ENCODE measurements at places on chromosomes 6 and 20.

GRCh38 chr20:43178080-43178479, 11.6 kb downstream of the PTPRT start:
- no peak for DNase-seq

DNA sequence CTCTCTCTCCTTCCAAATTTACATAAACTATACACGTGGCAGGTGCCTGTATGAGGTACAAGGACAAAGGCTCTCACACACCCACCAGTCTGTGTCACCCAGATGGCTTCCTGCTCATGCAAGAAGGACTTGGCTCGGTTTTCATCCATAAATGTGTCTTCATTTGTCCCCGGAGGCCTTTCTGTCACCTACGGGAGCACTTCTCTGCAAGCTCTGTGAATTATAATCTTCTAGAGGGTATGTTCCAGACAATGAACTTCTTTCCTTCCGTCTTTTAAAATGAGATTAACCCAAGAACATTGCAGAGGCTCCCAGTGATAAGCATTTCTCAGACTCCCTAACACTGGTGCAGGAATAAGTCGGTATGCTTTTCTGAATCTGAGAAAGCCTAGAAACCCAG, 123.6 kb downstream of the PTPRT start:
- DNase-seq = no peak

GRCh38 chr6:110366256-110366655, 8.1 kb upstream of the METTL24 start:
- no peak for DNase-seq

- no peak for DNase-seq
Observed at GRCh38 chr20:10761786-10762185, 88.0 kb upstream of the JAG1 start.

DNA sequence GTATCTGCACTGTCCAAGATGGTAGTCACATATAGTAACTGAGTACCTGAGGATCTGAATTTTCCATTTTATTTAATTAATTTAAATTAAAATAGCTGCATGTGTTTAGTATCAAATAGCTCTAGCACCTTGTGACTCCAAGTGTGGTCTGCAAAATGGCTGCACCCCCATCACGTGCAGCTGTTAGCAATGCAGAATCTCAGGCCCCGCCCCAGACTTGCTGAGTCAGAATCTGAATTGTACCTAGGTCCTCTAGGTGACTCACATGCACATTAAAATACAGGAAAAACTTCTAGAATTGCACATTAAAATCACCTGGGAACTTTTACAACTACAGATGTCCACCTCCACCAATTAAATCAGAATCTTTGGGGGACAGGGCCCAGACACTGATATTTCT, 19.2 kb upstream of the FAM83C start:
- no peak for DNase-seq

- no peak for DNase-seq
Observed at GRCh38 chr6:24564081-24564480, 69.3 kb downstream of the ALDH5A1 start.

GRCh38 chr6:3353939-3354338, 95.2 kb downstream of the PSMG4 start:
- DNase-seq = no peak

- no peak for DNase-seq
Observed at GRCh38 chr6:3529232-3529631, 72.4 kb upstream of the SLC22A23 start.

DNA sequence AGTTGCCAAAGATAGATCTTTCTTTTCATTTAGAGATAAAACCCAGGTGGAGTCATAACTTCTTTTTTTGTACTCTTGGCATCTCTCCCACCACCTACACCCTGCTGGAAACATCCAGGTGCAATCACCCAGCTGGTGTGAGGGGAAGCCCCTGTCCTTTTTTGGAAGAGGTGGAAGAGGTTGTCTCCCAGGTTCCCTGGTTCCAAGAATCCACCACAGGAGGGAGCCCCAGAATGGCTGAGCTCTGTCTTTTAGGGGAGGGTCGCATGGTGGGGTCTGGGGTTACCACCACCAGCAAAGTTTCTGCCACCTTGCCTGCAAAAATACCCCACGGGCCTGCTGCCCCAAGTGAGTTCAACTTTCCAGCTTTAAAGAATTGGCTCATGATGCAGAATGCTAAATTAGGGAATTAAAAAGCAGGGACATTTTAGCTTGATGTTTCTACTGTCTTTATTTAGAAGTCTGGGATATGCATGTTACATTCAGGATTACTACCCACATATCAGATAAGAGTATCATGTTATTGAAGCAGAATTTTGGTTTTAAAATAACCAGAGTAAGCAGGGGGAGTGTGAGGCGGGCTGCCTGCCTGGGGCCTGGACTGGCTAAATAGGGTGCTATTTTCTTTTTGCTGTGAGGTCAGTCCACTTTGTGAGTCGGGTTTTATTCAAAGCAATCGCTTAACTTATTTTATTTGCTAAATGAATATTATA, 11.0 kb downstream of the SMOC2 start:
- DNase-seq = no peak

- DNase-seq = no peak
Observed at GRCh38 chr20:1345030-1345755, 16.3 kb upstream of the SDCBP2 start.

DNA sequence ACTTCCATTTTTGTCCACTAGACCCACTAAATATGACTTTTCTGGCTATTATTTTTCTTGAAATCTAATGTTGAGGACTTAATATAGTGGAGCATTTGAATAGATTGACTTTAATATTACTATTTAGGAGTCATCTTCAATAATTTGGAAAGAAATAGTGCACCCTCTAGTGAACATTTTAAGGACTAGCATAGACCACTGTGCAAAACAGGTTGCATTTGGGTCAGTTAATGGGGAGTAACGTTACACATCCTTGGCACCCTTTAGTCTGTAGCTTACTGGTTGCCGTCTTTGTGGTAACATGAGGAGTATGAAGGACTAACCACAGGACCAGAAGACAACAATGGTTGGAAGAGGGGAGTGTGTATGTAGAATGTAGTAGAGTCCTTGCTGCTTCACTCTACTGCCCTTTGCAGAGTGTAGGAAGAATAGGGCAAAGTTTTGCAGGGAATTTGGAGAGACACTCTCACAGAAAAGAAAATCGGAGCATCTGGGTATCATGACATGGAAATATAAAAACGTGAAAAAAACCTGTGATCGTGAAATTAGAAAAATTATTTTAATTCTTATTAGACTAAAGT, 25.2 kb downstream of the RFPL4B start:
- DNase-seq = no peak

DNA sequence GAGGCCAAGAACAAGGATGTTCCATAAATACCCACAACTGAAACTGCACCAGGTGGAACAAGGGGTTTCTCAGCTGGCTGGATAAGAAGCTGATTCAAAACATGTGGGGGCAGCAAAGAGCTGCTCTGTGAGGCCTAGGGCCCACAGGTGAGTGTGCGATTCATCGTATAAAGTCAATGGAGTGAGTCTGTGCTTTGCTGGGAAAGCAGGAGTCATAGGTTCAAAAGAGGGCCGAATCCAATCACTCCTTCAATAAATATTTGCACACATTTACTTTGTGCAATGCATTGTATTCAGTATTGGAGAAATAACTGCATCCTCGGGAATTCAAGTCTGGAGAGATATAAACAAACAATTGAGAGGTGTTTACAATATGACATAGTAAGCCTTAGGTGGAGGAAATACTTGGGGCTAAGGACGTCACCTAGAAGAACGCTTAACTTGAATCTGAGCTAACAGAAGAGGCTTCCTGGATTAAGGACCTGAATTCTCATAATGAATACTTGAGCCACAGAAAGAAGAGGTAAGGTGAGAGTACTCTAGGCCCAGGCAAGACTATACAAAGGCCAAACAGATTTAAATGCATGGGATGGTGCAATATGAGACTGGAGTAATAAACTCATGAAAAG, 83.7 kb upstream of the TMEM30A start:
- no peak for DNase-seq

DNA sequence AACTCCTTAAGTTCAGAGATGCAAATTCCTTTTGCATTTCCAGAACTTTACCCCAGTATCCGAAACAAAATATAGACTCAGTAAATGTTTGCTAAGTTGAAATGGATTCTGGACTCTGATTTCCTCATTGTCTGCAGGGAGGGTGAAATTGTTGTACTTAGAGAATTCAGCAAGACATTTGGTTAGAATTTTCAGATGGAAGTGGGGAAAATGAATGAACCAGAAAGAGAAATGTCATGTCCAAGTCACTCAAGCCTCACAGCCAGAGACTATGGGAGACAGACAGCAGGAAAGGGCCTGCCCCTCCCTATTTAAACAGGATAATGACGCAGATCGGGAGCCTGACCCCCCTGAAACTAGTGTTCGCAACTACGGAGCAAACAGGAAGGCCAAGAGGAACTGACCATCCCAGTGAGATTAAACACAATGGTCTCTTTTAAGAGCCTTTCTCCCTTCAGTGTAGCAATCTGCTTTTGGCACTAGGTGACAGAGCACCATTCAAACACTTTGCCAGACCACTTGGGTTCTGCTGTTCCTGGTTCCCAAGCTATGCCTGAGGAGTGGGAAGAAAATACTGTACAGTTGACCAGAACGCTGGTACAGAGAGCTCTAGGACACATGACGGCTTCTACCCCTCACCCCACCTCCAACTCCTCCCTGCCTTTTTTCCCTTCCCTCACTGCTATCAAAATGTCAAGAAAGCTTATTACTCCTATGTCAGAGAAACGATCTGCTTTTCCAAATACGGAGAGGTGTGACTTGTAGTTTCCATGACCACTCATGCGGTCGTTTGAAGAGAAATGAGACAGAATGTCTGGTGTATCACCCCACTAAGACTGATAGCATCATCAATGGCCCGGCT, 13.7 kb downstream of the NEDD9 start:
- DNase-seq = no peak

- no peak for DNase-seq
Observed at GRCh38 chr6:1917626-1918371, 308.1 kb downstream of the FOXC1 start.

GRCh38 chr6:147390909-147391536, 117.5 kb upstream of the SAMD5 start:
- DNase-seq = no peak

DNA sequence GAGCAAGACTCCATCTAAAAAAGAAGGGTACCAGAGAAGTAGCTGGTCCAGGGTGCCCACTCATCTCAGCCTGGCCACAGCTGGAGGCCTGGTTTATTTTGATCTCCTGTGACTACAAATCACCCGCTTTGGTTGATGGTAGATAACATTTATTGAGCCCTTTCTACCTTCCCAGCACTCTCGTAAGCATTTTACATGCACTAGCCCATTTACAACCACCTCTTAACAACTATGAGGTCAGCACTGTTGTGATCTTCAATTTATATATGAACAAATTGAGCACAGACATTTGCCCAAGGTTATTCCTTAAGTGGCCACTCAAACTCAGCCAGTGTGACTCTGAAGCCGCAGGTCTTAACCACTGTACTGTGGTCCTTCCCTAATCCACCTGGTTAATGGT, 104.7 kb downstream of the EPM2A start:
- no peak for DNase-seq

GRCh38 chr6:105374010-105374420, 28.9 kb downstream of the PREP start:
- DNase-seq = no peak

- DNase-seq = no peak
Observed at GRCh38 chr6:7933794-7934193, 23.2 kb upstream of the TXNDC5 start.

GRCh38 chr6:157443066-157443800, 62.2 kb downstream of the ZDHHC14 start:
- no peak for DNase-seq

- DNase-seq = peak; percentile 21
Observed at GRCh38 chr20:35305682-35306556, 13.7 kb upstream of the FAM83C start.

GRCh38 chr6:80523010-80523409, 416.5 kb downstream of the BCKDHB start:
- no peak for DNase-seq

GRCh38 chr6:6588924-6589709, 597 bp downstream of the LY86 start:
- DNase-seq = no peak

DNA sequence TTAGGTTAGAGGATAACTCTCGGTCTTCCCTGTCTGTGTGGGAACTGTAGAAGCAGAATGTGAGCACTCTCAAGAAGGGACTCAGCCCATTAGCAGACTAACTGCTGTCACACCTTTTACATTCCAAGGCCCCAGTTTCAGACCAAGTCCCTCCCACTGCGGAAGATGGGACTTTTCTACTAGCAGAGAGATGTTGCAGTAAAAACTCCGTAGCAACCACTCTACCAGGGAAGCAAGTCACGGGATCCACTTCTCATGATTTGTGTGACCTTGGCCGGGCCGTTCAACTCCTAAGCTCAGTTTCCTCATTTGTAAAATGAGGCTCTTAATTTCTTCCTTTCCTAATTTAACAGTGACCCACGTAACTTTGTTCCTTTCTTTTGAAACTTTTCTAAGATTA, 77.1 kb upstream of the SLC4A11 start:
- DNase-seq = no peak

- no peak for DNase-seq
Observed at GRCh38 chr6:52328729-52329128, 33.2 kb upstream of the PAQR8 start.

GRCh38 chr6:47290124-47290834, 19.4 kb downstream of the TNFRSF21 start:
- no peak for DNase-seq

DNA sequence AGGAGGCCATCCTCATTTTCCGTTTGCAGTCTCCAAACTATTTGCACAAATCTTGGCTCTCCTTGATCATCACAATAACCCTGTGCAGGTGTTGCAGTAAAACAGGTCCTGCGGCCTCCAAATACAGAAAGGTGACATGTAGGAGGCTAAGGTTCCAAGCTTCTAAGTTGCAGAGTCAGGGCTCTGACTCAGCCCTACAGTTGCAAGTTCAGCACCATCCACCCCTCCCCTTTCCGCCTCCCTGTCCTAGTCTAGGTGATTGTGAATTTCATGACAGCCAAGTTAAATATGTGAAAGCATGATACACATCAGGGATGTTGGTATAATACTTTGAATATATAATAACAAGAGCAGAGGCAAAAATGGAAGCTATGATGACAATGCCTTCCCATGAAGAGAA, 317.3 kb upstream of the CDH4 start:
- no peak for DNase-seq

DNA sequence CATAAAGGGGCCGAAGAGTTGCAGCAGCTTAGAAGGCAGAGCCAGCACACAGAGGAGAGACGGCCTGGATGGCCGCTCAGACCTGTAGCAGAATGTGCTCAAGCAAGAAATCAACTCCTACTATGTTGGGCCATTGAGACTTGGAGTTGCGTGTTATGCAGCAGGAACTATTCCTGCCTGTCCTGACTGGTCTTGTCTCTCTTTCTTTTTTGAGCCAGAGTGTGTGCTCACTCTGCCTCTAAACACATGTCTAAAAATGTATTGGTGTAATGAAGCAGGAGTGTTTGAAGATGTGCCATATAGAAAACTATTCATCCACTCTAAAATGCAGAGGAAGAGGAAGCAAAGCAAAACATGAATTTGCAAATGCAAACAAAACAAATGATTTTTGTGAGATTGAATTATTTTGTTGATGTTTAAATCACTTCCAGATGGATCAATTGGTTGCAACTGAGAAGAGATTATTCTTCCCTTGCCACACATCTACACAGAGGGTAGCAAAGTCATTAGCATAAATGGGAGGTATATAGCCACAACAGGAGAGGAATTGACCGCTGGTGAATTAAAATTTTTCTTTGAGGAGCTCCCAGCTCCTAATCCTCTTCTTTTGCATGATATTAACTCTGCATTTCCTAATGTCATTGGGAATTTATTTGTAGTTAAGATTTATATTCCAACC, 20.4 kb upstream of the SYNJ2 start:
- no peak for DNase-seq

Measured in bone marrow (tissue), 2 donors.